ENCODE measurements at places on chromosomes 4 and X.

DNA sequence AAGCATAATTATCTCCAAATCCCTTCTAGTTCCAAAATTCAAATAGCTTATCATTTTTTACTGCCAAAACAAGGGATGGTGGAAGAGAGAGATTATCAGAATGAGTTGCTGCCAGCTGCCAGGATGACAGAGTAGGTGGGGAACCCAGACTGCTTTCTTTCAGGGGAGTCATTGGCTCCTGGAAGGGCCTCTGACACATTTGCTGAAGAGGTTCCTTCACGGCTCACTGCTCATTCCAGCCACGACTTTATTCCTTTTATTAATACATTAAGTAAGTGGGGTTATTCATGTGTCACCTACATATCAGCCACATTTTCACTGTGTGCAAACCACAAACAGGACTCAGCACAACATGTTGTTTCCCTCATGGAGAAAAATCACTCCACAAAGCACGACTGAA lies 12.7 kb upstream of the SMIM43 start:
- H3K27me3 ChIP-seq, result no peaks in the 10 kb centered on the region
- no peaks in the 10 kb centered on the region for H3K36me3 ChIP-seq

DNA sequence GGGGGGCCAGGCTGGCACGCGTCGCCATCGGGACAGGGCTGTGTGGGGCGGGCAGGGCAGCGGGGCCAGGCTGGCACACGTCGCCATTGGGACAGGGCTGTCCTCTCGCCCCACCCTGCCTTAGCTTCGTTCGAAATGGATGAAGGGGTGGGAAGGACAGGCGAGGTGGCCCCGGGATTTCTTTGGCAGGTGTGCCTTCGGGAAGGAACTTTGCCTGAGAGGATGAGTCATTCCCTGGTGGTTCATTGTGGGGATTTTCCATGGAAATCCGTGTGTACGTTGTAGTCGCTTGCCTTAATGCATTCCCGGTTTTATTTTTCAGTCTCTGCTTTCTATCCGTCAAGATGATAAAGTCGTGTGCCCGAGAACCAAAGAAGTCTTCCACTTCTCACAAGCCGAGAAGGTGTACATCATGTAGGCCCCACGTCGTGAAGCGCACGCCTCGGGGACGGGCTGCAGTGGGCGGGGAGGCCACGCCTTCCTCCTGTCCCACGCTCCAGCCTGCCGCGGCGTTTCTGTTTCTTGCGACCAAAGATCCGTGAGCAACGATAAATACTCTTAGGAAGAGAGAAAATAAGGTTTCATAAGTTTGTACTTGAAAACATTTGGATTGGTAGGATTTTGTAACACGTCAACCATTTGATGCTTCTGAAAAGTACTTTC lies 8.1 kb upstream of the UVSSA start:
- H3K4me1 ChIP-seq, result peaks cover 15% of the 10 kb centered on the region
- no peak overlapping the region for H3K27ac ChIP-seq
- H3K36me3 ChIP-seq, result peaks cover 26% of the 10 kb centered on the region

DNA sequence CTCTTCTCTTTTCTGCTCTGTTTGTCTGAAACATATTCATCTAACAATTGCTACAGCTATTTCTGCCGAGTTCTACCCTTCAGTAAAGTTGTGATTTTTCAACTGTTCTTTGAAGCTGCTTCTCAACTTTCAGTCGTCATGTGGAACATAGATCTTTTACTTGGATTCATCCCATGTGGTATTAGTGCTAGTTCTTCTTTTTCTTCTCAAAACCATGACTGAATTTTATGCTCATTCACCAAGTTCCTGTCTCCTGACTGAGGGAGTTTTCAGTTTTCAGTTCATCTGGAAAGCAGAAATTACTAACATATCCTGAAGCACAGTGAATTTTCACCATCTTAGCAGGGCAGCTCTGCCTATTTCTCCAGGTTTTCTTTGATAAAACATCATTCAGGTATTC lies 12.1 kb downstream of the ACSL4 start:
- peaks cover 5% of the 10 kb centered on the region for H3K4me1 ChIP-seq
- H3K36me3 ChIP-seq, result no peaks in the 10 kb centered on the region
- no peak overlapping the region for H3K27ac ChIP-seq
- no peaks in the 10 kb centered on the region for H3K27me3 ChIP-seq
- no peak for DNase-seq

DNA sequence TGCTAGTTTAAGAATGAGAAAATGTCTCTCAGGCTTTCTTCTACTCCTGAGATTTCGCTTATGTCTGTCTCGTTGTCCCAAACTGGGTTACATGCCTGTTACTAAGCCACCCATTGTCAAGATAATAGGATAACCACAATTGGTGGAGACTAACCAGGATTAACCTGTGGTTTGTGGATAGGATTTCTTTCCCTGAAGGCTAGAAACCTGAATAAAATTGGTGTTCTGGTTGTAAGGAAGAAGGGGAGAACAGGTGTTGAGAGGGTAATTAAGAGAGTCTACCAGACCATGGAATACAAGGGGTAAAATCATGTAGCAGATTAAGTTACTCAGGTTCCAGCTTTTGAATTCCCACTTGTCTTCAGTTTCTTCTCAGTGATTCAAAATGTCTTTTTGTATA lies 225.4 kb downstream of the CPE start:
- H3K27me3 ChIP-seq, result no peaks in the 10 kb centered on the region
- H3K4me1 ChIP-seq, result no peaks in the 10 kb centered on the region
- no peak overlapping the region for H3K27ac ChIP-seq
- DNase-seq, result no peak
- H3K36me3 ChIP-seq, result no peaks in the 10 kb centered on the region
- no peak overlapping the region for H3K4me3 ChIP-seq

- H3K27me3 ChIP-seq, result no peaks in the 10 kb centered on the region
- H3K4me1 ChIP-seq, result no peaks in the 10 kb centered on the region
- no peak overlapping the region for H3K4me3 ChIP-seq
- DNase-seq, result no peak
- no peak overlapping the region for H3K27ac ChIP-seq
Observed at GRCh38 chr4:84319124-84319523, 180.0 kb downstream of the NKX6-1 start.

DNA sequence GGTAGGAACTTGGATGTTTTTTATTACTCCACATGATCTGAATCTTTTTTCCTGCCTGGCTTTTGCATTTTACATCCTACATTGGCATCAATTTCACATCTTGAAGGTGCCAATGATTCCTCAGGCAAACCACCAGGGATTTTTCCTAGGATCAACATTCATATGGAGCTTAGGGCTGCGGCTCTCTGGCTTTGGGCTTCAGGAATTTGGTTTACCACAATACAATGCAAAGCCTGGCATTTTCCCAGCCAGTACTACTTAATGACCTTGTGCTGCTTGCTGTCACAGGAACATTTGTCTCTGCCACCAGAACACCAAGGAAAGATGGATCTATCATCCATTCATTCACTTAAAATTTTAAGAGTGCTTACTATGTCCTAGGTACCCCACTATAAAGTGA lies 180.7 kb downstream of the PDGFC start:
- no peaks in the 10 kb centered on the region for H3K27me3 ChIP-seq
- H3K27ac ChIP-seq, result no peak overlapping the region
- H3K36me3 ChIP-seq, result no peaks in the 10 kb centered on the region

DNA sequence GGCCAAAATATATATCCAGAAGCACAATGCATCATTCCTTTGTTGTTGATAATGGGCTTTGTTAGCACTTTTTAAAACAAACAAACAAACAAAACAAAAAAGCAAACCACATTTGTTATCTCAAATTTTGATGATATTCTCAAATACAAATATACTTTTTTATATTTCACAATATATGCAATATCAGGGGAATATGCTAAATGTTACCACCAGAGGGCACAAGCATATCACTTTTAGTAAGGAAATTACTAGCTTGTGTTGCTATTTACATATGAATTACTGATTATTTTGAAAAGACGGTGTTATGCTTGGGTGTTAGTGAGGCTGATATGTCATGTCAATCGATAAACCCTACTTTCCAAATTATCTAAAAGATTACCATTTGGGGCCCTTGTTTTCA lies 29.1 kb downstream of the RIPPLY1 start:
- H3K4me3 ChIP-seq, result no peak overlapping the region
- no peaks in the 10 kb centered on the region for H3K27me3 ChIP-seq
- no peaks in the 10 kb centered on the region for H3K36me3 ChIP-seq
- no peak overlapping the region for H3K27ac ChIP-seq
- H3K4me1 ChIP-seq, result no peaks in the 10 kb centered on the region
- no peak for DNase-seq

DNA sequence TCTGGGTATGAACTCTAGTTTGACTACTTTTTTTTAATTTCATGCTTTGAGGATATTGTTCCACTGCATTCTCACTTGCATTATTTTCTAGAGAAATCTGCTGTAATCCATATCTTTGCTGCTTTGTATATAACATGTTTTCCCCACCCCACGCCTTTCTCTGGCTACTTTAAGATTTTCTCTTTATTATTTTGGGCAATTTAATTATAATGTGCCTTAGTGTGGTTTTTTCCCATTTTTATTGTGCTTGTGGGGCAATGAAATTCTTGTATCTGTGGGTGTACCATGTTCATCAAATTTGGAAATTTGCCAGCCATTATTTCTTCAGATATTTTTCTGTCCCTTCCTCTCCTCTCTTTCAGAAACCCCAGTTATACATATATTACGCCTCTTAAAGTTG lies 15.1 kb upstream of the PPP2R2C start:
- no peaks in the 10 kb centered on the region for H3K36me3 ChIP-seq
- H3K27ac ChIP-seq, result no peak overlapping the region

DNA sequence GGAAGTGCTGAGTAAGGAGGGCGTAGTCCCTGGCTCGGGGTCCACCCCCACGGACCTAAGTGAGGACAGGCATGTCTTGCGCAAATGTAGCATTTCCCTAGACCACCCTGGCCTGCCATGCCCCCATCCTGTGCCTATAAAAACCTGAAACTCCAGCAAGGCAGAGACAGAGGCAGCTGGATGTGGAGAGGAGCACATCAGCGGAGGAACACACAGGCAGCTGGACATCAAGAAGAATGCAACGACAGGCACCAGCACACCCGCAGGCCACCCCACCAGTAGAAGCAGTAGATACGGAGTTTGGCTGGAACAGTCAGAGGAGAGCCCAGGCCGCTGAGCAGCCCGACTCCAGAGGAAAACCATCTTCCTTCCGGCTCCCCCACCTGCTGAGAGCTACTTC lies 345.9 kb downstream of the FSTL5 start:
- H3K36me3 ChIP-seq, result no peaks in the 10 kb centered on the region
- no peaks in the 10 kb centered on the region for H3K4me1 ChIP-seq
- DNase-seq, result no peak
- H3K27me3 ChIP-seq, result no peaks in the 10 kb centered on the region
- H3K4me3 ChIP-seq, result no peak overlapping the region

- no peaks in the 10 kb centered on the region for H3K36me3 ChIP-seq
- H3K27me3 ChIP-seq, result no peaks in the 10 kb centered on the region
- no peaks in the 10 kb centered on the region for H3K4me1 ChIP-seq
- no peak overlapping the region for H3K4me3 ChIP-seq
- no peak overlapping the region for H3K27ac ChIP-seq
Observed at GRCh38 chr4:54276641-54277430, 47.7 kb downstream of the PDGFRA start.

- no peaks in the 10 kb centered on the region for H3K36me3 ChIP-seq
- H3K4me3 ChIP-seq, result no peak overlapping the region
- no peak overlapping the region for H3K27ac ChIP-seq
- no peaks in the 10 kb centered on the region for H3K4me1 ChIP-seq
- no peaks in the 10 kb centered on the region for H3K27me3 ChIP-seq
- no peak for DNase-seq
Observed at GRCh38 chr4:20944961-20945360, 244.7 kb downstream of the PACRGL start.

- peak; percentile 33 for DNase-seq
- H3K27me3 ChIP-seq, result no peaks in the 10 kb centered on the region
- peaks cover 33% of the 10 kb centered on the region for H3K4me1 ChIP-seq
- peak overlapping the region; percentile 9 for H3K27ac ChIP-seq
- H3K4me3 ChIP-seq, result no peak overlapping the region
- H3K36me3 ChIP-seq, result no peaks in the 10 kb centered on the region
Observed at GRCh38 chrX:150062292-150063137, 124.2 kb upstream of the EOLA2 start.

GRCh38 chrX:136616987-136617685 lies 30.8 kb upstream of the CD40LG start:
- H3K4me3 ChIP-seq, result no peak overlapping the region
- no peak for DNase-seq
- H3K27me3 ChIP-seq, result no peaks in the 10 kb centered on the region
- no peaks in the 10 kb centered on the region for H3K4me1 ChIP-seq
- H3K27ac ChIP-seq, result no peak overlapping the region
- no peaks in the 10 kb centered on the region for H3K36me3 ChIP-seq

GRCh38 chr4:85522277-85522676 lies 47.3 kb downstream of the ARHGAP24 start:
- no peak overlapping the region for H3K4me3 ChIP-seq
- H3K27ac ChIP-seq, result no peak overlapping the region
- no peaks in the 10 kb centered on the region for H3K4me1 ChIP-seq
- H3K36me3 ChIP-seq, result no peaks in the 10 kb centered on the region
- DNase-seq, result no peak
- H3K27me3 ChIP-seq, result no peaks in the 10 kb centered on the region

- H3K27ac ChIP-seq, result no peak overlapping the region
- H3K36me3 ChIP-seq, result no peaks in the 10 kb centered on the region
- no peaks in the 10 kb centered on the region for H3K27me3 ChIP-seq
- DNase-seq, result no peak
Observed at GRCh38 chrX:38055170-38055847, 49.0 kb downstream of the SYTL5 start.

GRCh38 chr4:38896940-38897339 lies 29.3 kb downstream of the FAM114A1 start:
- H3K36me3 ChIP-seq, result no peaks in the 10 kb centered on the region
- no peaks in the 10 kb centered on the region for H3K27me3 ChIP-seq
- H3K27ac ChIP-seq, result no peak overlapping the region
- H3K4me1 ChIP-seq, result no peaks in the 10 kb centered on the region
- H3K4me3 ChIP-seq, result no peak overlapping the region

GRCh38 chr4:147118528-147118927 lies 172.9 kb upstream of the TTC29 start:
- no peaks in the 10 kb centered on the region for H3K27me3 ChIP-seq
- no peak overlapping the region for H3K27ac ChIP-seq
- no peaks in the 10 kb centered on the region for H3K4me1 ChIP-seq
- no peaks in the 10 kb centered on the region for H3K36me3 ChIP-seq
- DNase-seq, result no peak

DNA sequence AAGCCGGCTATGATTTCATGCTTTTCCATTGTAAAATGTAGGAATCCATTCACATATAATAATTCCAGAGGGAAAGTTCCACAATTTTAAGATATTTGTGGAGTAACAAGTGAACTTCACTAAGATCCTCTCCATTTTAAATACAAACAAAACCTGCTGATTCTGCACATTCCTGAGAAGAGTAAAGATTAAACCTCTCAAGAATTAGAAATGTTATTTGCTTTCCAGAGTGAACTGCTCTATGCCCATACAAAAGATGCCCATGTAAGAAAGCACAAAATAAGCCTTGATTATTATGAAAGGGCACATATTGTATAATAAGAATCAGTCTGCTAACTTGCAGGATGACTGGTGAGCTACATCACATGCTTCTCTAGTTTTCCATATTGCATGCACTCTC lies 241.5 kb downstream of the COX18 start:
- H3K4me1 ChIP-seq, result no peaks in the 10 kb centered on the region
- no peaks in the 10 kb centered on the region for H3K27me3 ChIP-seq
- no peak overlapping the region for H3K27ac ChIP-seq
- DNase-seq, result no peak
- H3K36me3 ChIP-seq, result no peaks in the 10 kb centered on the region
